ENCODE measurements at places on chromosomes 1 and 21. TPM values are rescaled to one million over a fixed set of nuclear protein-coding genes. Genes with fewer than 3 reads are reported as not detected.

DNA sequence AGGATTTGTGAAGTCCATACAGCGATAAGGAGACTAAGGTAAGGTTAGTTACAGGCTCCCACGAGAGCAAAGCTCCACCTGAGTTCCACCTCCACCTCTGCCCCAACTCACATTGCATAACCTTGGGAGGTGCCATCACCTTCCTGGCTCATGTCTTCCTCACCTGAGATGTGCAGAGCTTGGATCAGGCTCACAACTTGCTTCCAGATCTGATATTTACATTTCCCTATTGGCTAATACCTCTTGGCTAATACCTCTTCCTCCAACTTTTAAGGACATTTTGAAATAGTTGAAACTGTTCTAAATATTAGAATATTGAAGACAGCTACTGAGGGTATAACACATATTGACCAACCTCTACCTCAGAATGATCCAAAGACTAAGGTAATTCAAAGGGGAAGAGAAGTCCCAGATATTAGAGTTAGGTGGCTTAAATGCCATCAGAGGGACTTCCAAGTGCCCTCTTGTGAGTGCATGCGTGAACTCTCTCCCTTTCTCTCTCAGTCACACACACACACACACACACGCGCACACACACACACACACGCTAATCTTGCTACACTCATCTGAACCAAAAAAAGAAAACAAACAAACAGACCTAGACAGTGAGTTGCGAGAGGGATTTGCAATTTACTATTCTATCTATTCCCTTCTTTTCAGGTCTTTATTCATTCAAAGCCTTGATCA lies 134.3 kb downstream of the PLPP3 start:
- no peak for DNase-seq

DDR2 gene
- polyA plus RNA-seq = 0.14 TPM

- no peak for DNase-seq
Observed at GRCh38 chr1:41742219-41742618, 176.5 kb downstream of the HIVEP3 start.

DNA sequence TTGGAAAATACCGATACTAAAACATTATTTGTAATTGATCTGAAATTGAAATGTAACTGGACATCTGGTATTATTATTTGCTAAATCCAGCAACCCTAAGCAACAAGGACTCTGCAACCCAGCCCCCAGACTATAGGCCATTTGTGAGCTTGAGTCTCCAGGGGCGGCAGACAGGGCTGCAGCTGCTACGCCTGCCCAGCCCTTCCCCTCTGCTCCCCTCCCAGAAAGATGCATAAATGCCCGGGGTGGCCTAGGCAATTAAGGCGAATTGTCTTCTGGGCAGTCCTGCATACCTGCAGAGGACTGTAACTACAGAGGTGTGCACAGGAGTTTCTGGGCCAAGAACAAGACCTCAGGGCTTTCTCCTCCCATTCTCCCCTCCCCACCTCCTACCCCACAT lies 41.2 kb upstream of the LBR start:
- no peak for DNase-seq

DNA sequence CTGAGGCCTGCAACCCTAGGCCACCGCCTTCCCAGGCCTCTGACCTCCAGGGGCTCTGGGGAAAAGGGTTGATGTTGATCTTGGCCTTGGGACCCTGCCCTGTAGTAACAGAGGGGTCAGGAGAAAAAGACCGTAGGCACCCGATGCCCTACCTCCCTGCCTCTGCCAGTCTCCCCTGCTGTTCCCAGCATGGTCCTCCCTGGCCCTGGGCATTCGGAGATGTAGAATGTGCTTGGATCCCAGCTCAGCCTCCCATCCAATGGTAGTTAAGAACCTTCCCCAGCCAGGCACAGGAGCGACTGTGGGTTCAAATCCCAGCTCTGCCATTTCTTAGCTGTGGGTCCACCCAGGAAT lies 72.0 kb upstream of the TARDBP start:
- no peak for DNase-seq

DNA sequence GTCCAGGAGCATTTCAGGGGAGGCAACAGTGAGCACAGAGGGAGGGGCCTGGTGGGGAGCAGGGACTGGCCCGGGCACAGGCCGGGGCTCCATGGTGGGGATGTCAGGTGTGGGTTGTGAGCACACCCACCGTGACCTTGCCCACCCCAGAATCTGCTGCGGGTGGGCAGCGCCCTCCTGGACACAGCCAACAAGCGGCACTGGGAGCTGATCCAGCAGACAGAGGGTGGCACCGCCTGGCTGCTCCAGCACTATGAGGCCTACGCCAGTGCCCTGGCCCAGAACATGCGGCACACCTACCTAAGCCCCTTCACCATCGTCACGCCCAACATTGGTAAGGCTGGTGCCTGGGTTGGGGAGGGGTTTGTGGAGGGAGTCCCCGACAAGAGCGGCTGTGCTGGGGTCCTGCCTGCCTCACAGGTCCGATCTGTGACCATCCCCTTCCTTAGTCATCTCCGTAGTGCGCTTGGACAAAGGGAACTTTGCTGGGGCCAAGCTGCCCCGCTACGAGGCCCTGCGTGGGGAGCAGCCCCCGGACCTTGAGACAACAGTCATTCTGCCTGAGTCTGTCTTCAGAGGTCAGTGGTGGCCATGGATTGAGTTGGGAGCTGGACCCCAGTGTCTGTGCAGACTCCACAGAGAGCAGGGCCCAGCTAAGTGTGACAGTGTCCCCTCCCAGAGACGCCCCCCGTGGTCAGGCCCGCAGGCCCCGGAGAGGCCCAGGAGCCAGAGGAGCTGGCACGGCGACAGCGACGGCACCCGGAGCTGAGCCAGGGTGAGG lies 14.3 kb downstream of the PSRC1 start:
- no peak for DNase-seq

GRCh38 chr1:67338642-67339041 lies 31.0 kb downstream of the IL12RB2 start:
- DNase-seq = no peak

GRCh38 chr1:147077081-147077480 lies 95.2 kb downstream of the PRKAB2 start:
- DNase-seq = no peak

DNA sequence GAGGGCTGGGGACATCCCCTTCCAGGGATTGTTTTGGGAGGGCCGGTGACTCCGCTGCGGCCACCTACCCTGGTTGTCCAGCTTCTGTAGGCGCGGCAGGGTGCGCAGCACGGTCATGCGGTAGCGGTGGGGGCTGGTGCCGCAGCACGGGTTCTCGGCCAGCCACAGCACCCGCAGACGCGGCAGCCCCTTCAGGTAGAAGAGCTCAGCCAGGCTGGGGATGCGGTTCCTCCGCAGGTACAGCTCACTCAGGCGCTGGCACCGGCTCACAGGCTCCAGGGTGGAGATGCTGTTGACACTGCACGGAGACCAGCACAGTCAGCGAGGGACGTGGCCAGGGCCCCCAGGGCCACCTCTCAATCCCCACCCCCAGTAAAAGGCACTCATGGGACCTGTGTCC lies 6.2 kb downstream of the CFAP410 start:
- no peak for DNase-seq

All from A549 (cell line).